ENCODE measurements at places on chromosomes 1 and 21. TPM values are rescaled to one million over a fixed set of nuclear protein-coding genes. Genes with fewer than 3 reads are reported as not detected.

Gene CLCA4
- total RNA-seq, result not detected

Gene TMPRSS2
- not detected for total RNA-seq

Gene MAB21L3
- total RNA-seq, result 0.27 TPM

Gene IFNAR1
- total RNA-seq, result 16.2 TPM

Gene VWA5B1
- not detected for total RNA-seq

Gene CELA3B
- not detected for total RNA-seq

Gene PGBD5
- total RNA-seq, result 26.9 TPM

Gene LCE2B
- total RNA-seq, result not detected

Gene C1QTNF12
- total RNA-seq, result not detected

Gene CHODL
- total RNA-seq, result 0.05 TPM

Gene MX2
- 0.57 TPM for total RNA-seq

Gene DMRTB1
- not detected for total RNA-seq

Data from myocyte (in vitro differentiated cells).